T follicular helper cell (primary cell): ENCODE measurements at places on chromosomes 16 and 17.

DNA sequence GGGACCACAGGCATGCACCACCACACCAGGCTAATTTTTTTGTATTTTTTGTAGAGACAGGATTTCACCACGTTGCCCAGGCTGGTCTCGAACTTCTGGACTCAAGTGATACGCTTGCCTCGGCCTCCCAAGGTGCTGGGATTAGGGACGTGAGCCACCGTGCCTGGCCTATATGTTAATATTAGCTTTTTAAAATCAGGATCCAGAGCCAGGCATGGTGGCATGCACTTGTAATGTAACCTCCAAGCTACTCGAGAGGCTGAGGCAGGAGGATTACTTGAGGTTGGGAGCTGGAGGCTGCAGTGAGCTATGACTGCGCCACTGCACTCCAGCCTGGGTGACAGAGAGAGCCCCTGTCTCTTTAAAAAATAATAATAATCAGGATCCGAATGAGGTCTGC, 8.5 kb upstream of the ADCY7 start:
- DNase-seq = no peak

DNA sequence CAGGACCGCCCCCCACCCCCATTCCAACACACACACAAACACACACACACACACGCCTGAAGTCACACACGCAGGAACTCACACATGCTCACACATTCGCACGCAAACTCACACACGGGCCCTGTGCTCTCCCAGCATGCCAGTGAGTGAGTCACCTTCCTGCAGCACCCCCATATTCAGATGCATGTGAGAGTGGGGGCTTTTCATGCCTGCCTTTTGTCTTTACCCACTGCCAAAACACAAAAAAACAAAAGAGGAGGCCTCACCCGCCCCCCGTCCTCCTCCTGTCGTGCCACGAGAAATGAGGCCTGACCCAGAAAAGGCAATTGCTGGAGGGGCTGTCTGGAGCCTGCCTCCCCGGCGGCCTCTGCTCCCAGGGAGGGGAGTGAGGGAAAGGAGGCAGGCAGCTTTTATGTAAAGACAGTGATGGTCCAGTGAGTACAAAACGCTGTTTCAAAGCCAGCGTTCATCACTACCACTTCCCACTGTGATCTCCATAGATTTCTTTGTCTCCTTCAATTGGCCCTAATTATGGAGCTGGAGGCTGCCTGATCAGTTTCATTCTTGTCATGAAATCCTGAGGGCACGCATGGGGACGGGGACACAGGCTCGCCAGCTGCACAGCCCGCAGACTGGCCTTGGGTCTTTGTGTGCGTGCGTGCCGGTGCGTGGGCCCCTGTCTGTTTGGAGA, 29.5 kb upstream of the GSE1 start:
- DNase-seq = no peak

DNA sequence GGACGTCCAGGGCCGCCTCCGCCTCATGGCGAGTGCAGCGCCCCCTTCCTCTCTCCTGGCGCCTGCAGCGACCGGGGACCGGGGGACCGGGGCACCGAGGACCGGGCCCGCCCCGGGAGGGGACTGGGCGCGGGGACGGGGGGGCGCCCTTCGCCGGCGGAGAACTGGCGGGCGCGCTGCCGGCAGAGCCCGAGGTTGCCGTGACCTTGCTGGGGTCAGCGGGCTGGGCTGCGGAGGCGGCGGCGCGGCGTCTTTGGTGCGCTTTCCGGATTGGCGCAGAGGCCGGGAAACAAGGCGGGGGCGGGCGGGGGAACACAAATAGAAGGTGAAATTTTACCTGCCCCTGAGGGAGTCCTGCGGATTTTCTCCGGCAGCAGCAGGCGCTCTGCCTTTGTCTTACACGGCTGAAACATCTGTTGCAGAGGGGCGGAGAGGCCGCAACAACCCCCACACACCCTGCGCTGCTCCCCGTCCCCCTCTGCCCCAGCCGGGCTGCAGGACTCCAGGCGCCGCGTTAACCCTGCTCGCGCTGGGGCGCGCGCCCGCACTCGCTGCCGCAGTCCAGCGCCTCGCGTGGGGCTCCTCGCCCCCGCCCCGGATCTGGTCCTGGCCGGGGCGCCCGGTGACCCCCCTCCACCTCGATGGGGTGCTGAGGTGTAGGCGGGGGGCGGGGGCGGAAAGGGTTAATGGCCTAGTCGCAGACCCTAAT, 53.5 kb downstream of the SREBF1 start:
- DNase-seq = peak; percentile 50

DNA sequence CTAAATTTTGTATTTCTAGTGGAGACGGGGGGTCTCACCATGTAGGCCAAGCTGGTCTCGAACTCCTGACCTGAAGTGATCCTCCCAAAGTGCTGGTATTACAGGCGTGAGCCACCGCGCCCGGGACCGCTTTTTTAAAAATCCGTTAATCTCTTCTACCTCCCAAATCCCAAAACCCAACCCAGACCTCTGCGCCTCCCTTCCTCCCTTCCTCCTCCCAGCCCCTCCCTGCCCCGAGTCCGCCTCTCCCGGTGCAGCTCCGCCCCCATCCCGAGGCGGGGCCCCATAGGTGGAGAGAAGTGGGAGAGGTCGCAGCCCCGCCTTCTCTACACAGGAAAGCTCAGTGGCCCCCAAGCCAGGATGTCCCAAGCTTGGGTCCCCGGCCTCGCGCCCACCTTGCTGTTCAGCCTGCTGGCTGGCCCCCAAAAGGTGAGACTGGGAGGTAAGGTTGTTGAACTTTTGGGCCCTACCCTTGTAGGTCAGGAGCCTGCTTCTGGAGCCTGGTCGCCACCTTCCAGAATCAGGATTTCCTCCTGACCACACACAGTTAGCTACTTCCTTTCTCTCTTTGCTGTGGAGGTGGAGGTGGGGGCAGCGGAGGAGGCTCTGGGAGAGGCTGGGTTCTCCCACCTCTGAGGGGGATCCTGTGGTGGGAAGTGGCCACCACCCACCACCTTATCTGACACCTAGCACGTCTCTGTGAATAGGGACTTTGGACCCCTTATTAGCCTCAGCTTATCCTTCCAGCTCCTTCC, at the start of gene TMEM92:
TSS of gene TMEM92 (plus strand) at position 325 of the 755 bp plus-strand sequence. CDS start at position 361, 36 bp downstream.
- DNase-seq = no peak

- DNase-seq = no peak
These were observed 471.4 kb upstream of the RBFOX1 start for GRCh38 chr16:6861135-6861814.

DNA sequence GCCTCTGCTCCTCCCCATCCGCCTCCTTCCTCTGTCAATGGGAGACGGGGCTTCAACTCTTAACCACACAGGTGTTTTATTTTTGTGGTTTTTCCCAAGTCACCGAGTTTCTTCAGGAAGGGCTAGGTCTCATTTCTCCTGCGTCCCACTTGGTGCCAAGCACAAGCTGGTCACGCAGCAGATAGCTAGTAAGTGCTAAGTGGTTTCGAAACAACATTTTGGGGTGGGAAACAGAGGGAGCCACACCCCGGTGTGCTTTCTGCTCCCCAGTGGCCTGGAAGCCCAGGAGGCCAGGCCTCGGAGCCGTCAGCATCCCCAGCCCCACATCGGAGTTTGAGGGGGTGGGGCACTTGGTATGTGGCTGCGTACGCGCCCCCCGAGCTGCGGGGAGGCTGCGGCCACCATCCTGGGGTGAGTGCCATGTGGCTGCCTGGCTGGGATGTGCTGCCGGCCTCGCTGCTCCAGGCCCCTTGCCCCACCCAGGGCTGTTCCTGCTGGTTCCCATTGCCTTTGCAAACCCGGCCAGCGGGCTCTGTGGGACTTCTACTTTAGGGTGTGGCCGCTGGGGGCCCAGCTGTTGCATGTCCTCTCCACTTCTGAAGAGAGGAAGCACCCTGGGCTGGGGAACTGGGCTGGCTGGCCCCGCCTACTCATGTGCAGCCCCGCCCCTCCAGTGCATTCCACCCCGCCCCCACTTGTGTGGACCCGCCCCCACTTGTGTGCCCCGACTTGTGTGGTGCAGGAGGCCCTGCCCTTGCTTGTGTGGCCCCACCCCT, 55.6 kb downstream of the BAIAP2 start:
- DNase-seq = no peak

DNA sequence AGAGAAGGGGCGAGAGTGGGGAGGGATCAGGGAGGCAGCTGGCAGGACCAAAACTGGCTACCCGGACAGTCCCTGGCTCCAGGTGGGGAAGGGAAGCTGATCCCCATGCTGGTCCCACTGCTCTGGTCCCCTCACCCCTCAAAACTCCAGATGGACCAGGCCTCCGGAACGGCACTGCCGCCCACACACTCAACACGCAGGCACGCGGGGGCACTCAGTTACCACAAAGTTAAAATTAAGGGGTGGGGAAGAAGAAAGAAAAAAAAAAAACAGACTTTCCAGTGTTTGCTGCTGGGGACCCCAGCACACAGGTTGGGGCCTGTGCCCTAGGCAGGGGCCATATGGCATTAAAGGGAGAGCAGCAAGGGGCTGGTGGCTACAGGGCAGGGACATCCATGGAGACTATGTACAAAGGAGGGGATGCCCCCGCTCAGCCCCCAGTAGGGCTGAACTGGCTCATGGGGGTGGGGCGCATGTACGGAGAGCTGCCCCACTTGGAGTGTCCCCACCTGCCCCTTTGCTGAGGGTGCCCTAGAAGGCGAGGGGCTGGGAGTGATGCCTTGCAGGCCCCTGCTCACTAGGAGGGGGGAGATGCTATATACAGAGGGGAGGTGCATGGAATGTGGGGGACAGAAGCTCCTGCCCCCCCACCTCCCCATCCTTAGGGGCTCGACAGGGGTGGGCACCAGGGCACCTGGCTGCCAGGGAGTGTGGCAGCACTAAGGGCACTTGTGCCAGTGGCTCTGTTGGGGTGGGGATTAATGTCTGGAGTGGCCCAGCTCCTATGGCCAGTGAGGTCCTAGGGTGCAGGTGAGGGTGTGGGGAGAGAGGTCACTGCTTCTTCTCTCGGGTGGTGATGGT, 5.6 kb downstream of the TP53I13 start:
- no peak for DNase-seq

GRCh38 chr17:64574646-64575045, 67.9 kb downstream of the CEP95 start:
- DNase-seq = no peak

DNA sequence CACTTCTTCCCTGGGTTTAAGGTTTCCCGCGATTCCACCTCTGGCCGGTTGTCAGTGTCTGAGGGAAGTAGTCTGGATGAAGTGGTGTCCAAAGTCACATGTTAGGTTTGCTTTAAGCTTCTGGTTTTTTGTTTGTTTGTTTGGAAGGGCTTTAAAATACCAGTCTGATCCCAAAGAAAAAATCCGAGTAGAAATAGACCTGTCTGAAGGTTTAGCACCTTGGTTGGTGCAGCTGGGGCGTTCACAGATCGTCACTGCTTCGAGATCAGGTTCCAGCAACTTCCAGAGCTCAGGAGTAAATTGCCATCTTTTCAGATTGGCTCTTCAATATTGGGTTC, 567 bp downstream of the TMEM97 start:
- DNase-seq = no peak

GRCh38 chr17:71023249-71024030, 854.1 kb downstream of the KCNJ2 start:
- no peak for DNase-seq

DNA sequence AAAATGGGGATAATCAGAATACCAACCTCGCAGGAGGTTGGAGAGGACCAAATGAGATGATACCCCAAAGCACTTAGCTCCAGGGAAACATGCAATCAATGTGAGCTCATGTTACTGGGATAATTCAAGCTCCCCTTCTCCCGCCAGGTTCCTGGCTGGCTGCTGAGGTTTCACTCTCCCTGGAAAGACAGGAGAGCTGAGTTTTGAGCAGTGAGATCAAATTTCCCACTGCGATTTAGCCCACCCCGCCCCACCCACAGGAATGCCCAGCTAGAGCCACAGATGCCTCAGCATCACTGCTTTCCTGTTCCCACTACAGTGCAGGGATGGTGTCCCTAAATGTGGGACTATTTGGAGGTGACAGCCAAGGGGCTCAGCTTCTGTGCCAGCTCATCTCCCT, 56.7 kb downstream of the ZNF423 start:
- no peak for DNase-seq

DNA sequence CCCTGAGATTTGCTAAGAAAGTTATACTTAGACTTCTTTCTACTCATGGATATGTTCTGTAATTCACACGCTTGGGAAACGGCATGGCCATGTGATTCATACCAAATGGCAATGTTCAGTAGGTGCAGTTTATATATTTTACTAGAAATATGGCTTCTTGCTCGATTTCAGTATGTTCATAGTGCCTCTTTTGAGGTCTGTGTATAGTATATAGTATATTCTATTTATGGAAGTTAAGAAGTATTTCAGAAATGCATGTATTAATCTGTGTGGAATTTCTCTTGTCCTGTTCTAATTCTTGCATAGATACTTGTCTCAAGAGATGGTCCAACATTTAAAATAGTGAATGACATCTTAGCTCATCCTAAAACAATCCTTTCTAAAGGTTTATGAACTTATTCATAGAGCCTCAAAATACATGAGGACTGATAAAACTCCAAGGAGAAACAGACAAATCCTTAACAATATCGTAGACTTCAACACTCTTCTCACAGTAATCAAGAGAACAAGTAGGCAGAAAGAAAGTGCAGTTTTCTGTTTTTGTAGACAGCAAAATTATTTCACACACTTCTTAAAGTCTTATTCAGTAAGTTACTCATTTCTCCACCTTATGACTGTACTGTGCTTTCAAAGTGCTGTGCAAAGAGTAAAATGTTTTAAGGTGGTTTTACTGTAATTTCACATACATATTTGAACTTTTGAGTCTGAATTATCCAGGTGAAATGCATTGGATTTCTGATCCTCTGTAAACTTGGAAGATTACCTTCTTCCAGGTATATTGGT, 11.1 kb downstream of the BPTF start:
- no peak for DNase-seq

GRCh38 chr16:69838489-69838888, 76.4 kb downstream of the WWP2 start:
- no peak for DNase-seq

DNA sequence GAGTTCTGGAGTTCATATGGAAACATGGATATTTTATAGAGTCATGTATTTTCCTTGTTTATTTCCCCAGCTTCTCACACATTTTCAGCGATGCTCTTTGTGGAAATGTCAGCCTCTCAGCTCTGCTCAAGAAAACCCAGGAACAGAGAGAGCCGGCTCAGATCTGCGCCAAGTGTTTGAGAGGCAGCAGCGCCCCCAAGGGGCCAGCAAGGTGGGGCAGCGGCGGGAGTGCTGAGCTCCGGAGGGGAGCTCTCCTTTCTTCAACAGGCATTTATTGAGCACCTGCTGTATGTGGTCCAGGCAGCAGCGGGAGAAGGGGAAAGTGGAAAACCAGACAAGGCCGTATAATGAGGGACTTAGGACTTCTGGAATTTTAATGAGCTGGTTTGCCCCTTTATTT, 421.1 kb upstream of the C16orf82 start:
- no peak for DNase-seq

- DNase-seq = no peak
These were observed 43.6 kb upstream of the CACNG5 start for GRCh38 chr17:66791347-66791746.

GRCh38 chr17:47846716-47847340, 4.1 kb downstream of the SP6 start:
- DNase-seq = no peak

- DNase-seq = no peak
These were observed 35.4 kb downstream of the ARSG start for GRCh38 chr17:68326681-68327080.

- DNase-seq = peak; percentile 67
These were observed 17.9 kb downstream of the LIG3 start for GRCh38 chr17:34998205-34998604.
